Foreskin keratinocyte (primary cell): ENCODE measurements at places on chromosomes 3 and 15. TPM values are rescaled to one million over a fixed set of nuclear protein-coding genes. Genes with fewer than 3 reads are reported as not detected.

- no peak for DNase-seq
Observed at GRCh38 chr3:62128051-62128450, 245.3 kb downstream of the FEZF2 start.

GRCh38 chr3:28835249-28835648 is 445.6 kb upstream of the RBMS3 start:
- no peak for DNase-seq

DNA sequence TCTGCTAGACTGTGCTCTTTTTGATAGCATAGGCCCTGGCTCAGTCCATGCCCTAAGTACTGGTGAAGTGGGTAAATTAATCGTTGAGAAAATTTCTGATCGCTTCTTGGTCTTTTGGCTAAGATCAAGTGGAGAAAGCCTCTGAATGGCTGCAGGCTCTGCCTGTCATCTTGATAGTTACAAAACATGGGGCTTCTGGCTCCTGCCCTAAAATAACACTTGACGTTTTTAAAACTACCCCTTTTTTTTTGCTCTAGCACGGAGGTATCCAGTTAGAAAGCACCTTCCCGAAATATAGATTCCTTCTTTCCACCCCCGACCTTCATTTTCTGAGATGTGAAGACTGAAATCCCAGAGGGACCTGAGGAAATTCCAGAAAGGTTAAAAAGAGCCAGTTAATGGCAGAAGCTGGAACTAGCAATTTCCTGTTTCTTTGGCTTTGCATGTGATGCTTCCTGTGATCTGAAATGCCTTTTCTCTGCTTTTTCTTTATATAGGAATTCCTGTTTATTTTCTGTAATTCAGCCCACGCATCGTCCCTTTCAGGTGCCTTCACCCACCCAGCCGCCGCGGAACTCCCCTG is 799 bp upstream of the C2CD4B start:
- no peak for DNase-seq

- DNase-seq, result no peak
Observed at GRCh38 chr3:139324456-139324855, 19.4 kb upstream of the MRPS22 start.

GRCh38 chr15:31930967-31931366 is 99.3 kb upstream of the CHRNA7 start:
- DNase-seq, result no peak

GRCh38 chr3:69204315-69204957 is 82.0 kb upstream of the LMOD3 start:
- DNase-seq, result peak; percentile 96

GRCh38 chr15:89441295-89441812 is 55.0 kb downstream of the RHCG start:
- no peak for DNase-seq

- DNase-seq, result no peak
Observed at GRCh38 chr3:187849016-187849654, 103.9 kb upstream of the BCL6 start.

FSIP1 gene
- 0.31 and 0.42 TPM in 2 replicates for polyA plus RNA-seq

COL6A5 gene
- not detected in 2 replicates for polyA plus RNA-seq

CASR gene
- not detected in 2 replicates for polyA plus RNA-seq

ERICH6 gene
- not detected in 2 replicates for polyA plus RNA-seq

TM4SF18 gene
- polyA plus RNA-seq, result not detected in 2 replicates

RTP1 gene
- not detected in 2 replicates for polyA plus RNA-seq

UBAP1L gene
- 0.23 and 0.27 TPM in 2 replicates for polyA plus RNA-seq
